Hematopoietic multipotent progenitor cell treated with erythropoietin and hydrocortisone succinate and interleukin-3 and kit ligand, for 8 days (in vitro differentiated cells): ENCODE measurements at places on chromosomes 11 and 22.

GRCh38 chr11:70805243-70805642 is 406.9 kb downstream of the CTTN start:
- DNase-seq, result no peak

GRCh38 chr11:47445840-47446239 is 3.1 kb downstream of the RAPSN start:
- DNase-seq, result no peak

DNA sequence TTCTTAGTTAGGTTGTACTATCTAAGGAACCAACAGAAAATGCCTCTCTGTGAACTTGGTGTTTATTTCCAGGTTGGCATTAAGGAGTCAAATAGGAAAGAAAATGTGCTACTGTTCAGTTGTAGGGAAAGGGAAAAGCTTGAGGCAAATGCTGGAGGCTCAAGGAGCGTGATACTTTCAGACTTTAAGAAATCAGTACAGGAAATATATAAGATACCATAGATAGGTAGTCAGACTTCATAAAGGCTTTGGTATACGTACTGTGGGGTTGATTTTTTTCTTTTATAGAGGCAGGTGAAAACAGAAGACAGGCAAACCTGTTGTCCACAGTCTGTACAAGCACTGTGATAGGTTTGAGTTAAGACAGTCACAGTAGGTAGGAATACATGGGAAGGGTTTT is 30.8 kb downstream of the EP300 start:
- DNase-seq, result no peak

DNA sequence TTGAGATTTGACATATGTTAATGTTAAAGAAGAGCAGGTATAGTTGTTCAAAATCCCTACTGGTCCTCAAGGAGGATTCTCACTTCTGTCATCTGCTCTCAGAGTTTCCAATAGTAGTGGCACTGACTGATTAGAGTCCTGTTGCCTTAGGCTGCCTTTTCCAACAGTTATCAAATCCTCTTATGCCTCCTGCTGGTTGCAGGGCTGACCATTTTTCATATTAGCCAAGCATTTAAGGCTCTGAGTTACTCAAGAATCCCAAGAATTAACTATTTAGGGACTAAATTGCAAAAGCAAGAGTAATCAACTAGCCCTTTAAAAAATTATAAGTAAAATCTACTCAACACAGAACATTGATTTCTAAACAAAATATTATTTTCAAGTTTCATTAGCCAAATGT is 212.0 kb upstream of the CHORDC1 start:
- DNase-seq, result no peak

DNA sequence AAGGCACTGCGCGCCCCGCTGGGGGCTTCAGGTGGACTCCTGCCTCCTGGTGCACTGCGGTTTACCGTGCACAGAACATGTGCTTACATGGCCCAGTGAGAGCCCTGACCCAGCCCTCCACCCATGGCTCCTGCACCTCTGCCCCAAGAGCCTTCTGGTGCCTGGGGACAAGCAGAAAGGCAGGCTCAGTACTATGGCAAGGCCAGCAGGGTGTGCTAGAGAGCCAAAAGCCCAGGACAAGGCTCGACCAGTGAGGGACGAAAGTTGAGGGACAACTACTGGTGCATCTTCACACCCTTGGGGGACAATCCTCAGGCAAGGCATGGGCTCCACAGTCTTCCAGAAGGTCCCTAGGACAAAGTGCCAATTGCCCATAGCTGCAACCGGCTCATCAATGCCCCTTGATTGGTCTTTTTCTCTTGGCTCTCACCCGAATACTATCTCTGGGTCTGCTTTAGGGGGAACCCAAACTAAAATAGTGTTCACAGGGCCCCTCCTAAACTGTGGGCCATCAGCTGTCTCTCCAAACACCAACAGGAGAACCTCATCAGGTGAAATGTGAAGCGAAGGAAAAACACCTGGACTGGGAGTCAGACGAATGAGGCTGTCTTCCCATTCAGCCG is 13.5 kb downstream of the PGA5 start:
- DNase-seq, result peak; percentile 81

DNA sequence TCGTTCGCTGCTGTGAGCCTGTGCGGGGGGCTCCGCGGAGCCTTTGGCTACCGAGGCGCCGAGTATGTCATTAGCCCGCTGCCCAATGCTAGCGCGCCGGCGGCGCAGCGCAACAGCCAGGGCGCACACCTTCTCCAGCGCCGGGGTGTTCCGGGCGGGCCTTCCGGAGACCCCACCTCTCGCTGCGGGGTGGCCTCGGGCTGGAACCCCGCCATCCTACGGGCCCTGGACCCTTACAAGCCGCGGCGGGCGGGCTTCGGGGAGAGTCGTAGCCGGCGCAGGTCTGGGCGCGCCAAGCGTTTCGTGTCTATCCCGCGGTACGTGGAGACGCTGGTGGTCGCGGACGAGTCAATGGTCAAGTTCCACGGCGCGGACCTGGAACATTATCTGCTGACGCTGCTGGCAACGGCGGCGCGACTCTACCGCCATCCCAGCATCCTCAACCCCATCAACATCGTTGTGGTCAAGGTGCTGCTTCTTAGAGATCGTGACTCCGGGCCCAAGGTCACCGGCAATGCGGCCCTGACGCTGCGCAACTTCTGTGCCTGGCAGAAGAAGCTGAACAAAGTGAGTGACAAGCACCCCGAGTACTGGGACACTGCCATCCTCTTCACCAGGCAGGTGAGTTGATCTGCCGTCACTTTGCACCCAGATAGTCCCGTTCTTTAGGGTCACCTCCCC is 1.0 kb downstream of the ADAMTS15 start:
- DNase-seq, result no peak

DNA sequence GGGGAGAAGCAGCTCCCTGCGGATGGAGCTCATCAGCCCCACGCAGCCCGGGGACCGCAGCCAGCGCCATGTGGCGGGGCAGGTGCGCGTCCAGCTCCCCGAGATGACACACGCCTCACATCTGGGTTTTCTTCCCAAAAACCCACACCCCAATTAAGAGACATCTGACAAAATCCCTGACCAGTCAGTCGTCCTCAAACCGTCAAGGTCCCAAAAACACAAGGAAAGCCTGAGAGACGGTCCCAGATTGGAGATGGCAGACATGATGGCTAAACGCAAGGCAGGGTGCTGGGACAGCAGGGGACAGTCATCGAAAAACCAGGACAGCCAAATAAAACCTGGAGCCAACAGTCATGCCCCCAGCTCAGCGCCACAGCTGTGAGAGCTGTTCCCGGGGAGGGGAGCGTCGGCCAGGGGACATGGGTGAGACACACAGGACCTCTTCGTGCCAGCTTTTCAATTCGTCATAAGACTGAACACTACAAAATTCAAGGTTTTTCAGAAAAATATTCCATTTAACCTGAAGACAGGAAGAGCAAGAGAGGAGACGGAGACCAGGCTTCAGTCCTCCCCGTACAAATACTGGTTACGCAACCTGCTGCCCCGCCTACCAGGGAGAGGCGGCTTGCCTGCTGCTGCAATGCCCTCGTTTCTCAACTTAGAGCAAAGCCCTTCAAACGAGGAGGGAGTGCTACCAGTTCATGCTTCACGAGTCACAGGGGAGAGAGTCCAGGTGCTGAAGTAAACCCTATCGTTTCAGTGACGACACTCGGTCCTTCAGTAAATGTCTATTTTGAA is 10.5 kb downstream of the TOLLIP start:
- DNase-seq, result peak; percentile 59

- DNase-seq, result no peak
Observed at GRCh38 chr11:128398517-128399250, 188.7 kb downstream of the ETS1 start.

- no peak for DNase-seq
Observed at GRCh38 chr22:24688256-24688655, 85.3 kb downstream of the GGT1 start.

GRCh38 chr11:117313091-117313490 is 3.0 kb downstream of the BACE1 start:
- no peak for DNase-seq

DNA sequence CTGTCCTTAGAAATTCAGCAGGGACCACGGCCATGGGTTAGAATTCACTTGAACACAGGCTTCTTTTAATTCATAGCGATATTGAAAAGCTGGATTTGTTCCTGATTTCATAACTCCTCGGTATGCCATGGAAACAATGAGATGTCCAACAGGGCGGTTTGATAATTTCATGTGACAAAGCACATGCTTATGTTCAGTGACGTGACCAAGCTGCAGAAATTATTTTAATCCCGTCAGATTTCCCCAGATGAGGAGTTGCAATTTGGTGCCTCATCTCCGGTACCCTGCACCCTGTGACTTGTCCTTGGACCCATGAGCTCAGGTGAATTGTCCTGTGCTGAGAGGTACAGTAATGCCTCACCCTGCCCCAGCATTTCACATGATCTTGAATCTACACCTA is 81.7 kb downstream of the C11orf91 start:
- DNase-seq, result no peak

- no peak for DNase-seq
Observed at GRCh38 chr22:44604991-44605390, 97.0 kb upstream of the PRR5 start.

- no peak for DNase-seq
Observed at GRCh38 chr11:93348930-93349329, 18.4 kb downstream of the DEUP1 start.

DNA sequence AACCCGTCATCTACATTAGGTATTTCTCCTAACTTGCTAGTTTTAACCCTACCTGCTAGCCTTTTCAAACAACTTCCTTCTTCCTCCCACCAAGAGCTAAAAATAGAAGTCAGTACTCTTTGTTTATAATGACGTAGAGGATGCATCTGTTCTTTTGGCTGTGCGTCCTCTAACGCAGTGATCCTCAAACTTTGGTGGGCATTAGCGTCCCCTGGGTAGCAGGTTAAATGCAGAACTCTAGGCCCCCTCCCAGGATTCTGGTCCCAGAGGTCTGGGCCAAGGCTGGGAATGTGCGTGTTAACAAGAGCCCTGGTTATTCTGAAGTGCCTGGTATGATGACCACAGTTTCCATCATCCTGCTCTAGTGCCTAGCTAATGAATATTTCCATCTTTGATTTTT is 67.6 kb downstream of the BARX2 start:
- no peak for DNase-seq

DNA sequence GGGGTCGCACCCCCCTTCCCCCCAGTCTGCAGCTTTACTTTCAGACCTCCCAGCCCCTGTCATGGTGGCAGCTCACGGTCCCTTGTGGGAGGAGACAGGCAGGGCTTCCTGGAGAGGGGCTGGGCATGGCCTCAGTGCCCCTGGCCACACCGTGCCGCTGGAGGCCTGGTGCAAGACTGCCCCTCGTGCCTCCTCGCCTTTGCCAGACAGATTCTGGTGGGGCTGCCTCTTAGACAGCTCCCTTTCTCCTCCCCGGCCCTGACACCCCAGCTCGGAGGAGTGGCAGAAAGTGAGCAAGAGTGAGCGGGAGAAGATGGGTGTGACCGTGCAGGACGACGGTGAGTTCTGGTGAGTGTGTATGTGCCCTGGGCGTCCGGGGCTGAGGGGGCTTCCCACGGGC is 12.1 kb upstream of the MYO7A start:
- DNase-seq, result no peak

DNA sequence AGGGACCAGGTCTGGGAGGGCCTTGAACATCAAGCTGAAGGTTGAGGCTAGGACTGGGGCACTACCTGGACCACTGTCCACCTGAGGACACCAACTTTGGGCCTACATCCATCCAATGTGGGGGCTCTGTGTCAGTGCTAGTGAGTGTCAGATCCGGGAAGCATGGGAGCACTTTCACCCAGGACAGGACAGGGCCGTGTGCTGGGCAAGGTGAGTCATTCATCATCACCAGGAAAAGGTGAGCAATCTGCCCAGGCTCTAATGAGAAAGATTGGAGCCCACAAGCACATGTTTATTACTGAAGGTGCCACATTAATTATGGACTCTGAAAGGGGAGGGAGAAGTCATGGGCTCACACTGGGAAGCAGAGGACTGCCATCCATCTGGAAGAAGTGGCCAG is 39.7 kb upstream of the DRD2 start:
- no peak for DNase-seq

GRCh38 chr11:69475866-69476471 is 5.5 kb upstream of the LINC01488 start:
- DNase-seq, result no peak

DNA sequence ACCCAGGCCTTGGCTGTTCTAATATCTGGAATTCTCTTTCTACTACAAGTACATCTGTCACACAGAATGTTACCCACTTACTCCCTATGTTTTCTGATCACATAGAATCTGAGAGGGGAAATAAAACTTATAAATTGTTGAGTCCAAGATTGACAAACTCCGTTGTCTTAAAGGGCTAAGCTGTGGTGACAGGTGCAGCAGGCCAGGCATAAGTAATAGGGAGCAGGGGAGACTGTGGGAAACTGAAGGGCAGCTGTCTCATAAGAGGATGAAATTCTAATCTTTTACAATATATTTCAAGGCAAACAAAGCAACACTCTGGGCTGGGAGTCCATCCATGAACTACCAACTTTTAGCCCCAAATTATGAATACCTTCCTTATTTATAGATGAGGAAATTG is 133.9 kb downstream of the SLC1A2 start:
- no peak for DNase-seq

DNA sequence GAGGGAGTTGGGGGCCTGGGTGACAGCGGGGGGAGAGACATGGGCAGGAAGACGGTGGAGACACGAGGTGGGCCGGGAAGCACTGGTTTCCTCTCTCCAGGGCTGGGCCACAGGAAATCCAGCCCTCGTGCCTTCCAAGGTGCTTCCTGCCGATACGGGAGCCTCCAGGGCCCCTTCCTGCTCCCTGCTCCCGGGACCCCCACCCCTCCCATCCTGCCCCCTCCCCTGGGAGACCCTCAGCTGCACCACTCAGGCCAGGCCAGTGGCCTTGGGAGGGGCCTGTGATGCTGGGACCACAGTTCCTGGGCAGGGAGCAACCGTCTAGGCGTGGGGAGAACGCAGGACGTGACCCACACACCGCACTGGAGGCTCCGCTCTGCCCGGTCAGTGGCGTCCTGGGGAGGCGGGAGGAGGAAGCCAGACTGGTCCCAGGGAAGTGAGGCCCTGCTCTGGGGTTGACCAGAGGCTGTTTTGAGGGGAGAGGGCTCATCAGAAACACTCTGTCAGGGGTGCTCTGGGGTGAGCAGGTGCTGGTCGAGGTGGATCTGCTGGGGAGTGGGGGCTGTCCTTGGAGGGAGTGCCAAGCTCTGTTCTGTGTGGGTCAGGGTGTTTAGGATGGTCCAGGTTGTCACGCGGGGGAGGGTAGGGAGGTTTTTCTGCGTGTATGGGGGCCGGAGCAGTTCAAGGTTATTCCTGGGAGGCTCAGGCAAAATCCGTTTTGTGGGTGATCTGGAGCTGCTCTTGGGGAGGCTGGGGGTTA is at the start of gene SHANK3:
Gene SHANK3 (plus strand): TSS at position 353 of the 760 bp plus-strand sequence.
- no peak for DNase-seq

GRCh38 chr11:118263112-118263511 is 985 bp downstream of the MPZL2 start:
- DNase-seq, result no peak

- no peak for DNase-seq
Observed at GRCh38 chr11:58856806-58857205, 12.3 kb upstream of the GLYATL2 start.
